ENCODE measurements at places on chromosomes 4 and X.
A peak's percentile ranks its signal among the peaks of the same experiment; 100 is the strongest.

DNA sequence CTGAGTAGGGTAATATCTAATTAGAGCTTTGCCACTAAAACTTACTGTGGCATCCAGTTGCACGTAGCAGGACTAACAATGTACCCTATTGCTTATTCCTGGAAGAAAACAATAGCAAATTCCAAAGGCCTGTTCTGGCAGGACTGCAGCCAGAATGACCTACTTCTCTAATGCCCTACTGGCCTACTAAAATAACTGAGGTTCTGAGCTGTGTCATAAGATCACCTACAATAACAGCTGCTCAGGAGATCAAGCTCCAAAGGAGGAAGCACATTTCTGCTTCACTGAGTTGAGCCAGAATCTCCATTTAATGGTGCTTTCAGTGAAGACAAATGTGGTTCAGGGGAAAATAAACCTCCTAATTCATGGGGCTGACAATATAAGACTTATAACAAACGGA is 42.2 kb upstream of the CXCL8 start:
- no peaks in the 10 kb centered on the region for H3K4me1 ChIP-seq
- H3K4me3 ChIP-seq, result no peak overlapping the region

- no peak overlapping the region for H3K27ac ChIP-seq
- DNase-seq, result no peak
- no peak overlapping the region for H3K4me3 ChIP-seq
- H3K4me1 ChIP-seq, result no peaks in the 10 kb centered on the region
- H3K36me3 ChIP-seq, result no peaks in the 10 kb centered on the region
Observed at GRCh38 chr4:4217113-4217512, 9.6 kb downstream of the OTOP1 start.

DNA sequence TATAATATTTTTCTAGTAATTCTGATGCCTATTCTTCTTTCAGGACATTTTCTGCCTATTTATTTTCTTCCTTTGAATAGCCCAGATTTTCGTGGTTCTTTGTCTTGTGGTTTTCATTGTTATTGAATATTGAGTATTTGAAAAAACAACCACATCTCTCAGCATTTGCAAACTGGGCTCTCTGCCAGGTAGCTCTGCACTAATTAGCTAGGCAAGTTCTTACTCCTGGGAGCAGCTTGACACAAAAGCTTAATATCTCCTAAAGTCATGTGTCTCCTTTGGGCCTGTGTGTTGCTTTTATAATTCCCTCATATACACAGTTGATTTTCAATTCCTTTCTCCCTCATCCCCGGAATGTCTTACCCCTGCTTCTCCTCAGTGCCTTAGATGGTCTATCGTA is 413.5 kb upstream of the GRIA3 start:
- H3K36me3 ChIP-seq, result no peaks in the 10 kb centered on the region
- H3K4me3 ChIP-seq, result no peak overlapping the region
- H3K27me3 ChIP-seq, result no peaks in the 10 kb centered on the region
- no peak for DNase-seq

GRCh38 chr4:139740531-139741041 is 75.0 kb downstream of the MGST2 start:
- H3K27me3 ChIP-seq, result no peaks in the 10 kb centered on the region
- H3K4me3 ChIP-seq, result no peak overlapping the region
- H3K36me3 ChIP-seq, result no peaks in the 10 kb centered on the region
- H3K27ac ChIP-seq, result no peak overlapping the region

- no peak for DNase-seq
- no peak overlapping the region for H3K4me3 ChIP-seq
- H3K27me3 ChIP-seq, result no peaks in the 10 kb centered on the region
- no peak overlapping the region for H3K27ac ChIP-seq
Observed at GRCh38 chr4:163748449-163748848, 254.0 kb downstream of the TMA16 start.

- no peak overlapping the region for H3K4me3 ChIP-seq
- no peak overlapping the region for H3K27ac ChIP-seq
- no peaks in the 10 kb centered on the region for H3K4me1 ChIP-seq
- H3K36me3 ChIP-seq, result no peaks in the 10 kb centered on the region
Observed at GRCh38 chr4:126012691-126013290, 698.0 kb downstream of the FAT4 start.

GRCh38 chrX:127404161-127404560 is 584.6 kb downstream of the PRR32 start:
- H3K4me1 ChIP-seq, result no peaks in the 10 kb centered on the region
- no peak overlapping the region for H3K4me3 ChIP-seq
- DNase-seq, result no peak

DNA sequence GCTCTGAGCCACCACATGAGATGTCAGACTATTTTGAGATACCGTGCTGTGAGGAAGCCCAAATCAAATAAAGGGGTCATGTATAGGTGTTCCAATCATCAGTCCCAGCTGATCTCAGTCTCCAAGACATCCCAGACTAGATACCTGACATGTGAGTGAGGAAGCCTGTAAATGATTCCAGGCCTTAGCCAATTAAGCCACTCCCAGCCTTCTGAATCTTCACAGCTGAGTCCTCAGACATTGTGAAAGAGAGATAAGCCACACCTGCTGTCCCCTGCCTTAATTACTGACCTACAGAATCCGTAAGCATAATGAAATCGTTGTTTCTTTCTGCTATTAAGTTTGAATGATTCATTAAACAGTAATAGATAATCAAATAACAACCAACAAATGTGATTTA is 671.4 kb downstream of the ZNF674 start:
- no peaks in the 10 kb centered on the region for H3K4me1 ChIP-seq
- DNase-seq, result no peak
- H3K4me3 ChIP-seq, result no peak overlapping the region
- no peak overlapping the region for H3K27ac ChIP-seq
- H3K27me3 ChIP-seq, result no peaks in the 10 kb centered on the region

- H3K4me1 ChIP-seq, result no peaks in the 10 kb centered on the region
- peak overlapping the region; percentile 17 for H3K27ac ChIP-seq
- peak overlapping the region; percentile 29 for H3K4me3 ChIP-seq
- no peaks in the 10 kb centered on the region for H3K27me3 ChIP-seq
- H3K36me3 ChIP-seq, result no peaks in the 10 kb centered on the region
Observed at GRCh38 chrX:2325076-2325784, 175.5 kb downstream of the DHRSX start.

- no peak for DNase-seq
- H3K4me3 ChIP-seq, result peak overlapping the region; percentile 58
- peaks cover 9% of the 10 kb centered on the region for H3K4me1 ChIP-seq
- H3K27me3 ChIP-seq, result no peaks in the 10 kb centered on the region
Observed at GRCh38 chr4:109729117-109729717, 653 bp downstream of the PLA2G12A start.

DNA sequence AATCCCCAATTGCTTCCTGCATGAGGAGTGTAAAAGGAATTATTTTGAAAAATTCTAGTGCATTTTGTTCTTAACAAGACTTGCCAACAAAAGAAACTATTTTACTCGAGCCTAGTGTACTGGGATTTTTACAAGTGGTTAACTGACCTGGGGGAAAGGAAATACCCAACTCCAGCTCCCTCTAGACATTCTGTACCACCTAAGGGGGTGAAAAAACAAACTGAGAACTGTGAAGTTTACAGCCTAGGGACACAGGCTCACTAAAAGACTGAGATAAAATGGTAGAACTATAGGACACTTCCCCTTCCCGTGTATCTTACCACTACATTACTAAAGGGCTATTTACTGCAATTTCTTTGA is 2.6 kb upstream of the ADH5 start:
- H3K4me1 ChIP-seq, result peaks cover 19% of the 10 kb centered on the region
- no peak overlapping the region for H3K27ac ChIP-seq
- H3K27me3 ChIP-seq, result no peaks in the 10 kb centered on the region
- DNase-seq, result no peak

- no peaks in the 10 kb centered on the region for H3K36me3 ChIP-seq
- no peak overlapping the region for H3K27ac ChIP-seq
- no peaks in the 10 kb centered on the region for H3K4me1 ChIP-seq
Observed at GRCh38 chr4:60648774-60649173, 551.4 kb upstream of the ADGRL3 start.

DNA sequence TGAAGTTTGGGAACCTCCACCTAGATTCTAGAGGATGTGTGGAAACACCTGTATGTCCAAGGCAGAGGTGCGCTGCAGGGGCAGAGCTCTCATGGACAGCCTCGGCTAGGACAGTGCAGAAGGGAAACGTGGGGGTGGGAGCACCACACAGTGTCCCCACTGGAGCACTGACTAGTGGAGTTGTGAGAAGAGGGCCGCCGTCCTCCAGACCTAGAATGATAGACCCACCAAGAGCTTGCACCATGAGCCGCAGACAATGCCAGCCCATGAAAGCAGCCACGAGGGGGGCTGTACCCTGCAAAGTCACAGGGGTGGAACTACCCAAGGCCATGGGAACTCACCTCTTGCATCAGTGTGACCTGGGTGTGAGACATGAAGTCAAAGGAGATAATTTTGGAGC is 274.5 kb upstream of the FMR1 start:
- H3K27me3 ChIP-seq, result no peaks in the 10 kb centered on the region
- no peaks in the 10 kb centered on the region for H3K36me3 ChIP-seq
- no peak overlapping the region for H3K4me3 ChIP-seq
- H3K27ac ChIP-seq, result no peak overlapping the region
- no peaks in the 10 kb centered on the region for H3K4me1 ChIP-seq

DNA sequence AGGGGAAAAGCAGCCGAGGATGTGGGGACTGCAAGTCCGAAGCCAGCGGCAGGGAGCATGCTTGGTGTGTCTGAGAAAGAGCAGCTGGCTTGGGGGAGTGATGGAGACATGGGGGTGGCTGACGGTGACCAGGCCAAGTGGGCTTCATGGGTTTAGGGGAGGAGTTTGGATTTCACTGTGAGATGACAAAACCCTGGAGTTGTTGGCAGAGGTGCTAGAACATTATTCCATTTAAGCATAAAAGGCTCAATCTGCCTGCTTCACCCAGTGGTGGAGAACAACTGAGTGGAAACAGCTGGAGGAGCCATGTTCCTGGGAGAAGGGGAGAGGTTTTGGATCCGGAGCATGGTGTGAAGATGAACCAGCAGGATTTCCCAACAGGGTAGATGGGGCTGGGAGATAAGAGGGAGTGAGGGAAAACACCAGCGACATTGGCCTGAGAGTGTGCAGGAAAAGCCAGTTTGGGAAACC is 318.0 kb upstream of the TAPT1 start:
- no peak for DNase-seq
- H3K4me1 ChIP-seq, result no peaks in the 10 kb centered on the region
- no peak overlapping the region for H3K27ac ChIP-seq
- H3K4me3 ChIP-seq, result no peak overlapping the region
- no peaks in the 10 kb centered on the region for H3K36me3 ChIP-seq

- H3K4me1 ChIP-seq, result no peaks in the 10 kb centered on the region
- no peak for DNase-seq
Observed at GRCh38 chrX:71556036-71556435, 22.2 kb upstream of the GCNA start.

DNA sequence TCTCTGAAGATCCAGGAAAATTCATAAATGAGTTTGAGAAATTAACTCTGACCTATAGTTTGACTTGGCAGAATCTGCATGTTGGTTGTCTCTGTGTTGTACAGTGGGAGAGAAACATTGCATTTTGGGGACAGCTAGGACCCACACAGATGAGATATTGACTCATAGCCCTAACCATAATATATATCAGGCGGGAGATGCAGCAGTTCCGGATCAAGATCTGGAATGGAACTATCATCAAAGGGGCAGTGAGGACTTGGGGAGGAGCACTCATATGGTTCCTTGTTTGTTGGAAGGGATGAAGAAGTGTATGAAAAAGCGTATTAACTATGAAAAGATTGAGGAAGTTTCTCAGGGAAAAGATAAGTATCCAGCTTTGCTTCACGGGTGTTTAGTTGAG is 14.0 kb downstream of the CXCL2 start:
- H3K4me3 ChIP-seq, result no peak overlapping the region
- no peak overlapping the region for H3K27ac ChIP-seq
- no peaks in the 10 kb centered on the region for H3K36me3 ChIP-seq
- no peaks in the 10 kb centered on the region for H3K27me3 ChIP-seq

DNA sequence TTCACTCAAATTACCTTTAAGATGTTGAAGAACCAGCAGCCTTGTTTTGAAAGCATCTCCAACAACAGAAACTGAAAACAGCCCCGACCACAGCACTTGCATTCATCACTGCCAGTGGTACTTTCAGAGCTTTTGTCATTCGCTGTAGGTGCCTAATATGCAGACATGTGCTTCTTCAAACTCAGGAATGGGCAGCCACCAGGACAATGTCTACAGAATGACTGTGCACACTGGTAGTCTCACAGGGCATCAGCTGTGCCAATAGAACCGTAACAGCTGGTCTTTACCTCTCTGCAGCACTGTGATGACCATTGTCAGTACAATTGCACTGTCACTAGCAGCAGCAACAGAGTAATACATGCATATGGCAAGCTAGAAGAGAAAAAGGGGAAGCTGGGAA is 1149.7 kb downstream of the STPG2 start:
- no peaks in the 10 kb centered on the region for H3K4me1 ChIP-seq
- no peaks in the 10 kb centered on the region for H3K27me3 ChIP-seq
- H3K36me3 ChIP-seq, result no peaks in the 10 kb centered on the region

DNA sequence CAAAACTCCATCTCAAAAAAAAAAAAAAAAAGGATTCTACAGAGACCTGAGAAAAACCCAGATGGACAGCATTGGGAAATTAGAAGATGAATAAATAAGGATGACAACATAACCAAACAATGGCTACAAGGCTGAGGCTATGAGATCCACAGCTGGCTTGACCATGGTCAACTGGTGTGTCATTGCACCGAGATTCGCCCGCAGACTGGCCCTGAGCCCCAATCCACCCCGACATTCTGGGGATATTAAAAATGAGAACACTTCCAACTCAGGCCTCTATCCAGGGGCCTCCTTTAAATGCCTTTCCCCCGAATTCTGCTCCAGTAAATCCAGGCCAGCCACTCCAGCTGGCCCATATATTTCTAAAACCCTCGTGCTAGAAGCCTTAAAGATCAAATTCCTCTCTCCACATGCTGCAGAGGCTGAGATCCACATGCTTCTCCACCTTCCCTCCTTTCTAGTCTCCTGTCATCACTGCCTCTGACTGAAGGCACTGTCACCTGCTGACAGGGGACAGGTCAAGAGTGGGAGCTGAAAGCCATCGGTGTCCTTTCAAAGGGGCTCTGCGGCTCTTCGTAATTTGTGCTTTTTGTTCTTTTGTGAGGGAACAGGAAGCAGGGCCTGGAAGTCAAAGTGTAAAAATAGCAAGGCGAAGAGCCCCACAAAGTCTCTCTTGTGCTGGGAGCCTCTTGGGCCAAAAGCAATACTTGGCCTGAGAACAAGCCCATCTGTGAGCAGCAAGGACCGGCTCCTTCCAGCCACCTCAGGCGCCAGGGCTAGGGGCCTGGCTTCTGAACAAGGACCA is 203.7 kb downstream of the NSUN7 start:
- H3K4me3 ChIP-seq, result no peak overlapping the region
- H3K27me3 ChIP-seq, result no peaks in the 10 kb centered on the region

- no peaks in the 10 kb centered on the region for H3K27me3 ChIP-seq
- no peak for DNase-seq
- H3K4me3 ChIP-seq, result no peak overlapping the region
- no peaks in the 10 kb centered on the region for H3K36me3 ChIP-seq
- no peaks in the 10 kb centered on the region for H3K4me1 ChIP-seq
- no peak overlapping the region for H3K27ac ChIP-seq
Observed at GRCh38 chr4:175946472-175947116, 119.0 kb upstream of the WDR17 start.

Measured in natural killer cell (primary cell).